Right cardiac atrium (tissue), 5 donors: ENCODE measurements at places on chromosomes 6 and 20. TPM values are rescaled to one million over a fixed set of nuclear protein-coding genes. Genes with fewer than 3 reads are reported as not detected.

The RALGAPB gene
- 8.3 TPM for polyA plus RNA-seq

The ZNF165 gene
- 0.36 TPM for polyA plus RNA-seq

The PRPF6 gene
- polyA plus RNA-seq: 29.6 TPM

The SLC17A4 gene
- 0.02 TPM for polyA plus RNA-seq

The NDUFAF4 gene
- 72.5 TPM for polyA plus RNA-seq

The PRDM13 gene
- not detected for polyA plus RNA-seq

The CFAP206 gene
- 0.14 TPM for polyA plus RNA-seq

The EYA4 gene
- 4.3 TPM for polyA plus RNA-seq

The EDN1 gene
- 4.2 TPM for polyA plus RNA-seq

The CDYL gene
- polyA plus RNA-seq: 6.0 TPM

The NRSN1 gene
- 0.11 TPM for polyA plus RNA-seq

The GHRH gene
- 19.5 TPM for polyA plus RNA-seq

The MYL9 gene
- polyA plus RNA-seq: 1,393 TPM
